Anterior cingulate cortex (tissue), 58 donors: ENCODE measurements at places on chromosomes 6 and 20.

- no peak for DNase-seq
These were observed 86.9 kb upstream of the FRMD1 start for GRCh38 chr6:168165891-168166290.

GRCh38 chr20:3716195-3716834, 3.9 kb upstream of the SIGLEC1 start:
- peak; percentile 11 for DNase-seq

- no peak for DNase-seq
These were observed 34.9 kb upstream of the HEY2 start for GRCh38 chr6:125714441-125715090.

DNA sequence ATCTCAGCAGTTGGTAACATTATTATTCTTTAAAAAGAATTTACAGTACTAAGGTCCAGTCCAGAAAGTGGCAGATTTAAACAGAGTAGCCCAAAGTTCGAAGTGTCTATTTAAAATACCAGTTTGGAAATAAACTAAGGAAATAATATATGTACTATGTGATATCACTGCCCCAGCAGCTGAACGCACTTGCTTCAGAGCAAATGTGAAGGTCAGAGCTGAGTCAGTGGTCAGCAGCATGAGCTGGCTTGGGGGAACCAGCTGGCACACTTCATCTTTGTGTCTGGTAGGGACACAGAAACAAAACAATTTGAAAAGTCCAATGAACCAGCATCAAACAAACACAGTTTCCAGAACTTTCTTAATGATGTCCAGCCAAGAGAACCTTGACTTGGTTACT, 15.4 kb downstream of the TMEM14B start:
- no peak for DNase-seq

GRCh38 chr6:107786709-107787588, 37.2 kb downstream of the SCML4 start:
- no peak for DNase-seq

- no peak for DNase-seq
These were observed 128.5 kb downstream of the TPBG start for GRCh38 chr6:82492134-82492533.

- DNase-seq: no peak
These were observed 4.2 kb downstream of the ENTPD6 start for GRCh38 chr20:25199473-25200260.

DNA sequence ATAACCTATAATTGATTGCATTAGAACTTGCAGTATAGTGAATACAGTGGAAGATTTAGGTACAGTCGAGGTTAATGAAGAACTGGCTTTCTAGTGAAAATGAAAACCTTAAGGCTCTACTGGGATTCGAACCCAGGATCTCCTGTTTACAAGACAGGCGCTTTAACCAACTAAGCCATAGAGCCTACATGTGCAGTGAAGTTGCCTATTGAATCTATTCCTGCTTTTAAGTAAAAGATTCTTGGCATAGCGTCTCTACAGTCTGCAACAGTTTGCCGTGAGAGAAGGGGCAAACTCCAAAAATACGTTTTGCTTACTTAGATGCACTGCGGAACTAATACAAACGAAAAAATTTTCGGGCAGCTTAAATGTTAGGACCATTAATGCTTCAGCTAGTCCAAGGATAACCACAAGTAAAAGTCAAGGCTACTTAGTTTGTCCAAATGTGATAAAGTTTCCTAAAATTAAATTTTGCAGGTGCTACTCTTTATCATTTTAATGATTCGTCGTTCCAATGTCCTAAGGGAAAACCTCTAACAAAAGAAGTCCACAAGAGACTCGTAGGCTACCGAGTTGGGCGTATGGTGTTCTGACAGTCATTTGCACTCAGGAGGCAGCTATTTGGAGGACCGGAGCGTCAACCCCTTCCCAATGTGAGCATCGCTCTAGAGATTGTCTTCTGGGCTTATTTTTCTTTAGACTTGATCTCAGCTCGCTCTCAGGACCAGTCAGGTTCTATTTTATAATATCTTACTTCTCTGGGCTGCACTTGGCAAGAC, 31.3 kb upstream of the ZSCAN23 start:
- no peak for DNase-seq

DNA sequence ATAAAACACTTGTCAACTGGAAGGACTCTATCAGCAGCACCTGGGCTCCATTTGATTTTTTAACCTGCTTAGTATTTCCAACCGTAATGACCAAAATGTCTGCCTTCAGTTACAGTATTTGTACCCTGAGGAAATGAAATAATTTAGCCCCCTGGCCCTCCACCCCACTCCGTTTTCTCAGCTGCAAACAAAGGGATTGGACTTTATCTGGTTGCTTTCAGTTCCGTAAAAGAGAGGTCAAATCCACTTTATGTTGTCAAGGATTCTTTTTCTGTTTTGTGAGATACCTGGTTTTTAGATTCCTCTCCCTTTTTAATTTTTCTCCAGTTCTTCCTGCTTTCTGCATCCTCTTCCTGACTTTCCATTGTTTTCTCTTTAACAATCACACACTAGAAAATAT, 64.4 kb upstream of the BMP2 start:
- DNase-seq: no peak

GRCh38 chr20:51428401-51429143, 113.9 kb downstream of the NFATC2 start:
- DNase-seq: no peak

- no peak for DNase-seq
These were observed 92.8 kb upstream of the TMEM30A start for GRCh38 chr6:75377386-75377785.

GRCh38 chr6:125262016-125263013, 39.5 kb downstream of the HDDC2 start:
- DNase-seq: no peak

DNA sequence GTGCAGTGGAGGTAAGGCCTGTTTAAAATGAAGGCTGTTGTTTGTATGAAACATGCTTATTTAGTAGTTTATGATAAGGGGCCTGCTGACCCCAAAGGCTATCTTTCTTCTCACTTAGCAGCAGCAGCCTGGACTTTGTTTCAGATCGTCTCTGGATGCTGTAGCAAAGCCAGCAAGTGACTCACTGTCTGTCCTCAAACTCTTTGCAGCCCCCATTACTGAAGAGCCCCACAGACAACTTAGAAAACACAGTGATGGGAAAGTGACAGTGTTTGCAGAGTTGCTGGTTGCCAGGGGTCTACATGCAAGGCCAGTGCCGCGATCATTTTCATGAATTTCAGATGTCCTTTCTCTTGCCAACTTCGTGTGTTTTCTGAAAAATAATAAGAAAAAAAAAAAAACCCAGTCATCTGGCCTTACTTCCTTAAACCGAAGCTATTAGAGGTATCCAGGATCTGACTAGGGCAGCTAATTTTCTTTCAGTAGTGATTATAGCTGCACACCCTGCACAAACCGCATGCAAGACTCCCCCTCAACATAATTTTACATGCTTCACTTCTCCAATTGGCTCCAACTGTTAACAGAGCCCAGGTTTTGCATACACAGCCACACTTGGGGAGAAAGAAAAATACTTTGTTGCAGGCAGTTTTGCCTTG, 11.6 kb upstream of the F13A1 start:
- no peak for DNase-seq

GRCh38 chr20:20203784-20204183, 151.5 kb downstream of the CFAP61 start:
- no peak for DNase-seq

- DNase-seq: no peak
These were observed 2.4 kb upstream of the PYGB start for GRCh38 chr20:25245461-25245860.

DNA sequence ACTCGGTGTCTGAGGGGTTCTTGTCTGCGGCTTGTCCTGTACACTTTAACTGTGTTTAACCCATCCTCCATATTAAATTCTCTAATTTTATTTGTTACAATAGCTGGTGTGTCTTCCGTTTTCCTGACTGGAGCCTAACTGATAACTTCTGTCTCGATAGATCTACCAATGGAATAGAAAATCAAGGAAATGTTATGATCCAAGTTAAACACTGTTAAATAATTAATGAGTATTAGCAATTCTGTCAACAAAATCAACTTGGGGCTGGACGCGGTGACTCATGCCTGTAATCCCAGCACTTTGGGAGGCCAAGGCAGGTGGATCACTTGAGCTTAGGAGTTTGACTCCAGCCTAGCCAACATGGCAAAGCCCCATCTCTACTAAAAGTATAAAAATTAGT, 81.7 kb downstream of the DNAH8 start:
- no peak for DNase-seq

DNA sequence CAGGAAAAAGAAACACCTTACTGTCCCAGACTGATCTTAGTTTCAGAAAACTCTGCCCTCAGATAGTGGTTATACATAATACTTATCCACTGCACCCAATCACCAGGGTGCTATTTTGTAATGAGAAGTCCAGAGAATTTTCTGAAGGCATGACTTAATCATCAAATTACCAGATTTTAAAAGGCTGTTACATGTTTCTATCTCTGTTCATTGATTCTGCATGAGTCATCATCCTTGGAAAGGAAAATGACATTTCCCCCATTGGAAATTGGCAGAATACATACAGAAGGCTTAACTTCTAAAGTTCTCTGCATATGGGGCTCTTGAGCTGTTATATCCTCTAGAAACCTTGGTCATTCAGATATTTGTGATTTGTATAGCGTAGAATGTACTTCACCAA, 587.9 kb upstream of the FLRT3 start:
- no peak for DNase-seq

- DNase-seq: no peak
These were observed 714.1 kb downstream of the DHX35 start for GRCh38 chr20:39676241-39676640.

- no peak for DNase-seq
These were observed 25.3 kb downstream of the MDN1 start for GRCh38 chr6:89794324-89794723.

DNA sequence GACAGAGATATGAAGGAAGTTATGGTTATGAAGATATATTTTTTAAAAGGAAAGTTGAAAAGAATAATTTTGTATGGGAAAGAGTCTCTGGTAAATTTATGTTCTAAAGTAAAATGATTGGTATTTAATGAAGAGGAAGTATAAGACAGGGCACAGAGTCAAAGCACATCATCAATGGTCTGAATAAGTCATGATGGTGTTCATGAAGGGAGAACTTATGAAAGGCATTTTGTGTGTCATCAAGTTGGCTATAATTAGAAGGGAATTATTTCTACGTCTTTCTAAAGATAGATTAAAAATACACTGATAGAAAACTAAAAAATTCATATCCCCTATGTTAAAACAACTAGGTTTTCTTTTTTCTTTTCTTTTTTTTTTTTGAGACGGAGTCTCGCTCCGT, 21.4 kb upstream of the SNAI1 start:
- no peak for DNase-seq

DNA sequence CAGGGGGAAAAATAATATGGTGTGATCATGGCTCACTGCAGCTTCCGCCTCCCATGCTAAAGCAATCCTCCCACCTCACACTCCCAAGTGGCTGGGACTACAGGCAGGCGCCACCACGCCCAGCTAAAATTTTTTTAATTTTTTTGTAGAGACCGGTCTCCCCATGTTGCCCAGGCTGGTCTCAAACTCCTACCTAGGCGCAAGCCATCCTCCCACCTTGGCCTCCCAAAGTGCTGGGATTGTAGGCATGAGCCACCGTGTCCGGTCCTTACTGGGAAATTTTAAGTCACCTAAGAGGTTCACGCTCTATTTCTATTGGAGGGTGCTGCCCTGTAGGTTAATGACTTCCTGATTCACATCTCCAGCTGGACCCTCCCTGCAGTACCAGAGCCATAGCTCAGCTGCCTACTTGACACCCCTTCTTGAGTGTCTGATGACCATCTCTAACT, 626 bp upstream of the CDK5RAP1 start:
- DNase-seq: no peak

DNA sequence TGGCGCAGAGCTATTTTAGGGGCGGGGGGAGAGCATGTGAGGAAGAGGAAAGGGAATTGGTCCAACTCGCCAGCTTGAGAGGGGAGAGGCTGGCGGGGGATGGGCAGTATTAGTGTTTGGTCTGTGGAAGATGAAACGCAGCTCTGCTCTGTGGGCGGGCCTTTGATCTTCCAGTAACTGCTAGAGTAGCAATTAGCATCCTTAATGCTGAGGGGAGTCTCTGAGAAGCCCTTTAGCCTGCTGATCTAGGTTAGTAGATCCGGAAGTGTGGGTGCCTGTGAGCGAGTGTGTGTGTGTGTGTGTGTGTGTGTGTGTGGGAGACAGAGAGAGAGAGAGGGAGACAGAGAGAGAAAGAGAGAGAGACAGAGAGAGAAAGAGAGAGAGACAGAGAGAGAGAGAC, 117.2 kb upstream of the BACH2 start:
- no peak for DNase-seq

DNA sequence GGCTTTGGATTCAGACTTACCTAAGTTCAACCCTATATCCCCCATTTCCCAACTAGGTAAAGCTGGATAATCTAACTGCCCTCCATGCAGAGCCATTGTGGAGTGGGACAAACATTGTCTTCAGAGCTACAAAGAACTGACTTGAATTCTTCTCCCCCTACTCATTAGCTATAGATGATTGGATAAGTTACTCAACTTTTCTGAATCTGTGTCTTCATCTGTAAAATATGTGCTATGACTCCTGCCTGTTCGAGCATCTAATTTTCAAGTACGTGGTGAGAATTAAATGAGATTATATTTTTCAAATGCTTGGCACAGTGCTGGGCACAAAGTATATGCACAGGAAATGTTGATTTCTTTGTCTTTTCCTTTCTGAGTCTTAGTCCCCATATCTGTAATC, 240.3 kb upstream of the TCF21 start:
- DNase-seq: no peak

- DNase-seq: no peak
These were observed 33.2 kb upstream of the PNISR start for GRCh38 chr6:99458319-99458718.

DNA sequence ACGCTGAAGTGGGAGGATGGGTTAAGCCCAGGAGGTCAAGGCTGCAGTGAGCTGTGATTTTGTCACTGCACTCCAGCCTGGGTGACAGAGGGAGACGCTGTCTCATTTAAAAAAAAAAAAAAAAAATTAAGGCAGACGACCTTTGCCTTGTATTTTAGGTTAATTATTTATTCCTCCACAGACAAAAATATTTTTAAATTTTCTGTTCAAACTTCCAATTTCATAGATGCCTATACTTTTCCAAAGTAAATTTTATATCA, 6.3 kb upstream of the SMIM28 start:
- no peak for DNase-seq

- no peak for DNase-seq
These were observed 2.1 kb downstream of the COL12A1 start for GRCh38 chr6:75203721-75204120.

- DNase-seq: no peak
These were observed 179.5 kb downstream of the TFAP2A start for GRCh38 chr6:10235344-10235743.

GRCh38 chr6:119476554-119476953, 127.0 kb upstream of the MAN1A1 start:
- DNase-seq: no peak

DNA sequence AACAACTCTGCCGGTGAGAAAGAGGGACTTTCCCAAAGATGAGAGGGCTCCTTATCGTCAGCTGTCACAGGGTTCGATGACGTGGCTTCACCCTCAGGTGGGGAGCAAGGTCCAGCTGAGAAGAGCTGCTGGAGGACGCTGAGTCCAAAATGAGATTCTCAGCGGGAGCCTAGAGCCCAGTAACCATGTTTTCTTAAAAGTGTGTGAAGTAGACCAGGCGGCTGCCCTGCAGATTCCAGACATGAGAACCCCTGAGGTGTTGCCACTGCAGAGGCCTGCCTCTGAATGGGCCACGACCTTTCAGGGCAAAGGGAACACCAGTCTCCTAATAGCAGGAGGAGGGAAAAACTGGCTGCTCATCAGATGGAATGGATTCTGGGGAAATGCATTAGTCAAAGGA, 375.1 kb downstream of the BTBD9 start:
- DNase-seq: no peak
